Head of caudate nucleus (tissue), 42 donors: ENCODE measurements at places on chromosomes 2 and 18.

DNA sequence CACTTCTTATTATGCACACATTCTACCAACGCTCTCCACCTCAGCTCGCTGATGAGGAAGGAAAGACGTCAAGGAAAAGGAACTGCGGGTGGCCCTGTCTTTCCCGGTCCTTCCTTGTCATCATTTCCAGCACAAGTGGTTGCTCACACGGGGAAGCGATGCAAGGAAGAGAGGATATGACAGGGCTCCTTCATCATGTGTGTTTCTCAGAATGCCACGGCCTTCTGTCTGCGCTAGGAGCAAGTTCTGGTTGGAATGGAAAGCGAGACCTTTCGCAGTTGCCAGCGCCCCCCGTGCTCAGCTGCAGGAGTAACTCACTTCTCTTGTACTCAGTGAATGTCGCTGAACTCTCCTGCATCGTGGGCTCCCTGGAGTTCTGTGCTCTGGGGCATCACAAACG, 191.8 kb upstream of the GLI2 start:
- DNase-seq, result no peak

GRCh38 chr2:203061346-203061745, 46.7 kb downstream of the NBEAL1 start:
- no peak for DNase-seq

DNA sequence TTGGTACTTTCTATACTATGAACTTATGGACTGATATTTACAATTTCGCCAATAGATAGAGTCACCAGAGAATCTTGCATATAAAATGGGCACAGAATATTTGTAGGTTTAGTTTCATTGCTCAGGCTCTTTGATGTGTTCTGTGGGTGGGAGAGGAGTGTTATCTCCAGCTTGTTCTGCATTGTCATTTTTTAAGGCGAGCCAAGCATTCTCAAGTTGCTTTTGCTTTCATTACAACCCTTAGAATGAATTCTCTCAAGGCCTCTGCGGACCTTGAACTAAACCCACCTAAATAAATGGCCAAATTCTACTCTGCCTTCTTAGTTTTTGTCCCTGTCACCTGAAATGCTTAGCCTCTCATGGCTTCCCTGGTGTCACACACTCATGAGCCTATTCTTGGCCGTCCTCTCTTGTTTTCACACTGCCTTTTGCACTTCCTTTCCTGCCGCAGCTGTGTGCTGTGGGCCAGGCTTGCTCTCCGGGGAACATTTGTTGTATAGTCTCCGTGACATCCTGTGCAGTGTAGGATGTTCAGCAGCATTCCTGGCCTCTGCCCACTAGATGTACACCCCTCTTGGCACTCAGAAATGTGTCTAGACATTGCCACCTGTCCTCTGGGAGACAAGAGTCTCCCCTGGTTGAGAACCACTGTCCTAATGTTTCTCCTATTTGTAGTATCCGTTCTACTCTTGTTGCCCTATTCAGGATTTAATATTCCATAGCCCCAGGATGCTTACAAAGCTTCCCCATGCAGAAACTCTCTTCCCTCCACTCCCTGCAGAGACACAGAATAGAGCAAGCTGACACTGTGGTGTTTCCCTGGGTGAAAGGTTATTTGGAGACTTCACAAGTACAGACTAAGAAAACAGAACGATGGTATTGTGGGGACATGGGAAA, 255.6 kb downstream of the PTPRM start:
- DNase-seq, result no peak

GRCh38 chr2:96493072-96493471, 12.1 kb downstream of the NEURL3 start:
- DNase-seq, result no peak

DNA sequence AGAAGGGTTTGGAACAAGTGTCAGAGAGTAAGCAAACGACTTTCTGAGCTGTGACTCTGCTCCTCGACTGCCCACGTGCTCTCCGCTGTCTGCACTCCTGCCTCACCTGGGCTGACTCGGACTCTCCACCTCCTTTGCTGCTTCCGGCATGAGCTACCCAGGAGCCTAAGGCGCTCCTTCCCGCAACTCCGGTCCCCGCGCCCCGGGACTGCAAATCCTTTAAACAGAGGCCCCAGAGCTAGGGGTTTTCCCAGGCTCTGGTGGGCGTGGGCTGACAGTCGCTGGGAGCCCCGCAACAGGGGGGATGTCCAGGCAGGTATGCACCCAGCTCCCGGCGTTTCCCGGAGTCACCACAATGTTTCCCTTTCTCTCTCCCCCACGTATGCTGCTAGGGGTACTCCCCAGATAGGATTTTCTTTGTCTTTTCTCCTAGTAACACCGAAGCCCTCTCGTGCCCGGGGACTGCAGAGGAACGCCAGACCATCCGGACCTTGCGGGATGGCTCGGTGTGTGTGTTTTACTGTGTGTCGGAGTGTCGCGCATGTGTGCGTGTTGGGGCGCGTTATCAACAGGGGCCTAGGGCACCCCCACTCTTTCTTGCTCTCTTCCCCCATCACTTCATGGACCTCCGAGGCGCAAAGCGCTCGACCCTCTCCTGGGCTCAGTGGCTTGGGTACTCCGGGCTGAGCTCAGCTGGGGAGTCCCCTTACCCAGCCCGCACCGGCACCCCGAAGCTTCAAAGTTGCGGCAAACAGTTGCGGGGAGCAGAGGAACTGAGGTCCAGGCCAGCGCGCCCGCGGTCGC, 691 bp upstream of the THSD7B start:
- no peak for DNase-seq

DNA sequence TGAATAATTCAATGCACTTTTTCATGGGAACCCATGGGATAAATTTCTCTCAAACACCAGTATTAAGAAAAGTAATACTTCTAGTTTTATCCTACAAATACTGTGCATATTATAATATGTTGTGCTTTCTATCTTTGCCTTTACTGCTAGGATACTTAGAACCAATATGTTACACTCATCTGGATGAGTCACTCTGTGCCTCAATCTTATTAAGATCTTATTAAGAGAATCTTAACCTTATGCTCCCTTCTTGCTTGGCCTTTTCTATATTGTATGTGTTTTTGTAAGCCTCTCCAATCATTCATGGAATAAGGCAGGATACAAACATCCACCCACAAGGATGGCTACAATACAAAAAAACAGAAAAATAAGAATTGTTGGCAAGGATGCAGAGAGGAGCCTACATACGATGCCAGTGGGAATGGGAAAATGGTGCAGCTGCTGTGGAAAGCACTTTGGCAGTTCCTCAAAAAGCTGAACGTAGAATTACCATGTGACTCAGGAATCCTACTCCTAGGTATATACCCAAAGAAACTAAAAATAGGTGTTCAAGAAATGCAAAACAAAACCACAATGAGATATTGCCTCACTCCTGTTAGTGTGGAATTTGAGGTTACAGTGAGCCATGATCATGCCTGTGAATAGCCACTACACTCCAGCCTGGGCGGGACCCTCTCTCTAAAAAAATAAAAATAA, 10.7 kb upstream of the TWSG1 start:
- DNase-seq, result no peak

GRCh38 chr18:32661486-32662299, 111.1 kb downstream of the KLHL14 start:
- no peak for DNase-seq

GRCh38 chr2:237091779-237092436, 6.2 kb downstream of the COPS8 start:
- DNase-seq, result no peak

GRCh38 chr2:171514908-171515582, 7.2 kb upstream of the CYBRD1 start:
- no peak for DNase-seq

DNA sequence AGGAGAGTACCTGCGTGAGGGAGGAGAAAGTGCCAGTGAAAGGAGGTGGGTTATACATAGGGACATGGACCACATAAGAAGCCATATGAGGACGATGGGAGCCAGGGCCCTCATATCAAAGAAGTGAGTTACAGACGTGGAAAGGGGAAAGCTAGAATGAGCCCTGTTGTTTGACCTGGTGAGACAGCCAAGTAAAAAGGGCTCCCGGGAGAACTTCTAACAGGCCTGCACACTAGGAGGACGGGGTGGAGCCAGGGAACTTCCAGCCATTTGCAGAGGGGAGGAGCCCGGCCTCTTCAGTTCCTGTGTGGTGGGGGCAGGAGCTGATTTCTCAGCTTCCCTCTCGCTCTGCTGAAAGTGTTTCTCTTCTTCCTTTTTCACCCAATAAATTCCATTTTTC, 84.1 kb upstream of the SLC66A3 start:
- no peak for DNase-seq

DNA sequence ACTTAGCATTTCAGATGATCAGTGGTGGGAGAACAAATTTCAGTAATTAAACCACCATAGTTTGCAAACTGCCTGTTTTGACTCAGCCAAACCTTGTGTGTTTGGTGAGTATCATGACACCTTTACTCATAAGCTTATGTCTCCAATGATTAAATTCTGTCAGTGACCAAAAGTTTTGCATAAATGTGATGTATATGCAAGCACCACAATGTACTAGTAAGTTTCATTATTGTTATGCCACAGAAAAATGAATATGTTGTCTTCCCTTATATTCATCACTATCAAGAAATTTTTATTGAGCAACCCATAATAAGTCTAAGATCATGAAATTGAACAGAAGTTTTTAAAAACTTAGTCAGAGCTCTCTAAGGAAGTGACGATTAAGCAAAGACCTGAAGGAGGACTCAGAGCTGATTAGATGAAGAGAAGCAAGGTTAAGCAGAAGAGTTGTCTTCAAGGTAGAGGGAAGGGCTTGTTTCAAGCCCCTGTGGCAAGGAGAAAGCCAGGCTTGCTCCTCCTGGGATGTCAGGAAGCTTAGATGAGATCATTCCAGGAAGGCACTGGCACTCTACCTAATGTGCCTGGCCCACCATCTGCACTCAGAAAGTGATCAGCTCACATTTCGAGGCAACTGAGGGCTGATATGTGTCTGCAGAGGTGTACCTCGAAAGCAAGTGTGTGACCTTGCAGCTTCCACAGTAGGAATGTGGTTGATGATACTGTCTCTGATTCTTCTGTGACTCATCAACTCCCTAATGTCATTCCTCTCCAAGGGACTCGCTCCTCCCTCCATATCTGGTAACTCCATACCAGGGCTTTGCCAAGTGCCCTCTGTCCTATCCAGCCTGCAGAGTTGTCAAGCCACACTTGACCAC, 54.7 kb downstream of the KCTD18 start:
- DNase-seq, result no peak

- no peak for DNase-seq
These were observed 39.1 kb downstream of the PGAP1 start for GRCh38 chr2:196887431-196887830.

GRCh38 chr2:86366651-86367498, 29.4 kb upstream of the REEP1 start:
- DNase-seq, result no peak

DNA sequence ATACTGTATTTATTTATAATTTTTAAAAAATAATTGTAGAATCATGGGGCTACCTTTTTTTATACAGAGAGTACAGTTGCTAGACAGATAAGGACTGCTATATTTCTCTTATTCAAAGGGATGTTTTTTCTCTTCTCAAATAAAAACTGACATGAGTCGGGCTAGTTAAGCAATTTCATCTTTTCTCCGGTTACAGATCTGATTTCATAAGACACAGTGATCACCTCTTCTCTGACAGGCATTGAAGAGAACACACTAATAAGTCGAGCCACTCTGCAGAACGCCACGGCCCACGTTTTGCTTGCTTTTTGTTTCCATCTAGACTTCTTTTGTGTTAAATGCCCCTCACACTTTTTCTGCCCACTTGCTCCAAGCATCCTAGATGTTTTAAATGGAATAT, 85.4 kb downstream of the HNRNPLL start:
- DNase-seq, result no peak

DNA sequence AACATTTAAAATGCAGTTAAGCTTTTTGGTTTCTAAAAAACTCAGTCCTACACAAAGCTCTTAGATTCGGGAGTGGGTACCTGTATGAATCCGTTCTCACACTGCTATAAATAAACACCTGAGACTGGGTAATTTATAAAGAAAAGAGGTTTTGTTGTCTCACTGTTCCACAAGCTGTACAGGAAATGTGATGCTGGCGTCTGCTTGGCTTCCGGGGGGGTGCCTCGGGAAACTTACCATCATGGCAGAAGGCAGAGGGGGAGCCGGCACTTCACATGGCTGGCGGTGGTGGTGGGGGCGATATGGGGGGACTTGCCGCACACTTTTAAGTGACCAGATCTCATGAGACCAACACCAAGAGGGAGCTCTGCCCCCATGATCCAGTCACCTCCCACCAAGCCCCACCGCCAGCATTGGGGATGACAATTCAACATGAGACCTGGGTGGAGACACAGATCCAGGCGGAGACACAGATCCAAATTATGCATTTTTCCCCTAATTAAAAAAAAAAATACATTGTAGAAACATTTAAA, 222.5 kb downstream of the GBX2 start:
- no peak for DNase-seq

DNA sequence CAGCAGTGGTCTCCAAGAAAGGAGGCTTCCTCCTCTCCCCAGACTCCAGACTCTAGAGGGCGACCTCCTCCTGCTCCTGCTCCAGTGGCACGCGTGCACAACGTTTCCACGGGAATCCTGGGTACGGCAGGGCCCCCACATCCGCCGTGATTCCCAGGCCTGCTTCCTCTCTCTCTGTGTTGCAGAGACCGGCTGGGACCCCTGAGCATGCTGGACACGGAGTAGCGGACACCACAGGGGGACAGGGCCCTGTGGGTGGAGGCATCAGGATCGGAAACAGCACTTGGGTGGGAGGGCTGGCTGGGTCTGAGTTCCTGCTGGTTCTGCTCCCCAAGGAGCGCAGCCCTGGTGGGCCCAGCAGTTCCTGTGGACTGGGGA, 75.9 kb upstream of the SLC35G4 start:
- no peak for DNase-seq

- no peak for DNase-seq
These were observed 10.6 kb downstream of the SCN3A start for GRCh38 chr2:165193178-165193777.

DNA sequence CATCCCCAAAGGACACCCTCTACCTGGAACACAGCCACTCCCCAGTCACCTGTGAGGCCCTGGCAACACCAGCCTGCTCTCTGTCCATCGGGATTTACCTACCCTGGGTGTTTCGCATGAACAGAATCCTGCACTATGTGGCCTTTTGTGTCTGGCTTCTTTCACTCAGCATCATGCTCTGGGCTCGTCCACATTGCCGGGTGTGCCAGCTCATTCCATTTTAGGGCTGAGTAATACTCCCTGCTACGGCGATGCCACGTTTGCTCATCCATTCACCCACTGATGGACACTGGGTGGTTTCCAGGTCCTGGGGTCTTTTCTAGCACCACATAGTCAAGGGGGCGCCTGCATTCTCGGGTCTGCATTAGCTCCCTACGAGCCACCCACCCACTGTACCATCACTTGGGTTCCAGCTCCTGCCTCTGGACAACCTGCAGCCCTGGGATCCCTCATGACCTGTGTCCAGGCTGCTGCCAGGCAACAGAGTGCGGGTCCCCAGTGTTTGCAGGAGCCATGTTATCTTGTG, 22.0 kb downstream of the KCNF1 start:
- no peak for DNase-seq

- DNase-seq, result no peak
These were observed 9.1 kb downstream of the DRC1 start for GRCh38 chr2:26410764-26411243.
